ENCODE measurements at places on chromosomes 6 and 20. TPM values are rescaled to one million over a fixed set of nuclear protein-coding genes. Genes with fewer than 3 reads are reported as not detected.

The VSX1 gene
- total RNA-seq: not detected

GRCh38 chr6:84074988-84075781 lies 41.6 kb downstream of the MRAP2 start:
- DNase-seq: no peak

GRCh38 chr6:87754828-87755227 lies 52.8 kb upstream of the AKIRIN2 start:
- DNase-seq: no peak

DNA sequence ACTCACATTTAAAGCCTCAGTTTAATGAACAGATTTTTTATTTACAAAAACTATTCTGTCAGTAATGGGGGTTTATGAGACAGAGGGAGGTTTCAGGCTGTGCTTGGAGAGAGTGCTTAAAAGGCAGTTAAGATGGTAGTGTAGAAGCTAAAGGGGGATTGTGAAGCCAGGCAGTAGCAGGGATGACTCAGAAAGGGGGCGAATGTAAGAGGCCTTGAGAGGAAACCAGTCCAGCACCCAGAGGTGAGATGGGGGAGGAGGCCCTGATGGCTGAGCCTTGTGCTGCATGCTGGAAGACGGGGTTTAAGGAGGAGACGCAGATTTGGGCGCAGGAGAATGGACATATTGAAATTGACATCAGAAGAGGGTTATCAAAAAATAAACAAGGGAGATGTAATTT lies 6.6 kb upstream of the SERPINB9 start:
- no peak for DNase-seq

The SLCO4A1 gene
- total RNA-seq: 23.8 TPM

GRCh38 chr20:17627101-17627955 lies 54.7 kb downstream of the RRBP1 start:
- no peak for DNase-seq

The FAM209B gene
- 0.32 TPM for total RNA-seq

DNA sequence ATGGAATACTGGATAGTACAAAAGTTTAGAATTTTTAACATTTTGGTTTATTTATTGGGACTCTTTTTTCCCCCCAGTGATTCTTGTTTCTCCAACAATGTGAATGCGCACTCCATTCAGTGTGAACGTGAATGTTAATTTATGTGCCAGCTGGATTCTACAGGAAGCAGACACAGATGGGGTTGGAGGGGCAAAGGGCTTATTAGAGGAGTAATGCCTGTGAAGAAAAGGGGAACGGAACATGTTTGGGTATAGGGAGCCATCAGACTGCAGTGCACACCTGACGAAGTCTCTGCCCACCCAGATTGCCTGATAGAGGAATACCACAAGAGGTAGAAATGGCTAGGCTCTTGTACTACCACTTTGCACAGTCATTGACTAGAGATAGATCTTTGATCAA lies 48.2 kb downstream of the PTPRA start:
- no peak for DNase-seq

All from HepG2 (cell line).